ENCODE measurements at places on chromosomes 2 and 18.

DNA sequence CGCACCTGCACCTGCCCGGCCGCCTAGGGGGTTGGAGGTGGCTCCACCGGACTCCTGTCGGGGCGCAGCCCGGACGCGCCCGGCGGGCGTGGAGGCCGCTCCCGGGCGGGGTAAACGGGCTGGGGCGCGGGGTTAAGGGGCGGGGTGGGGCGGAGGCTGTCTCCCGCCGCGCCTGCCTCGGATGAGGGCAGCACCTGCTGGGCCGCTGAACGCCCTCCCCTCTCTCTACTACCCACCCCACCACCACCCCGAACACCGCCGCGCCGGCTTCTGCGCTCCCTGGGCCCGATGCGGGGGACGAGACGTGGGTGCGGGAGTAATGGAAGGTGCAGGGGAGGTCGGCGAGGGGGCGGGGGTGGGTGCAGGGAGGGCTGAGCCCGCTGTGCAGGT, 224.8 kb upstream of the ID2 start:
- peak; percentile 36 for DNase-seq

DNA sequence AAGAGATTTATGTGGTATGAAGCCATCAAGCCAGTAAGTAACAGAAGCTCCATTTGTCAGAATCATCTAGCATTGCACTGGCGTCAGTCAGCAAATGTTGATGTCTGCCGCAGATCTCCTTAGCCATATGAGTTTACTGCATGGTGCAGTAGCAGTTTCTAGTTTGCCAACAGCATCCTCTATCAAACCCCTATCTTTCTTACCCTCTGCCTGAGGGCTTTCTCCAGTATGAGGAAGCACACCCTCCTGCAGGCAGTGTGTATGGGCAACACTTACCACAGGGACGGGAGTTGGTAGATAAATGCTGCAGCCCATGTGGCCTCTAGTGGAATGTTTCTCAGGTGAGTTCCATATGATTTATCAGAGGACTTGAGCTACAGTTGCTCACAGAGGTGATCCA, 63.7 kb downstream of the EFEMP1 start:
- no peak for DNase-seq

GRCh38 chr2:192286093-192286701, 91.5 kb upstream of the TMEFF2 start:
- no peak for DNase-seq

DNA sequence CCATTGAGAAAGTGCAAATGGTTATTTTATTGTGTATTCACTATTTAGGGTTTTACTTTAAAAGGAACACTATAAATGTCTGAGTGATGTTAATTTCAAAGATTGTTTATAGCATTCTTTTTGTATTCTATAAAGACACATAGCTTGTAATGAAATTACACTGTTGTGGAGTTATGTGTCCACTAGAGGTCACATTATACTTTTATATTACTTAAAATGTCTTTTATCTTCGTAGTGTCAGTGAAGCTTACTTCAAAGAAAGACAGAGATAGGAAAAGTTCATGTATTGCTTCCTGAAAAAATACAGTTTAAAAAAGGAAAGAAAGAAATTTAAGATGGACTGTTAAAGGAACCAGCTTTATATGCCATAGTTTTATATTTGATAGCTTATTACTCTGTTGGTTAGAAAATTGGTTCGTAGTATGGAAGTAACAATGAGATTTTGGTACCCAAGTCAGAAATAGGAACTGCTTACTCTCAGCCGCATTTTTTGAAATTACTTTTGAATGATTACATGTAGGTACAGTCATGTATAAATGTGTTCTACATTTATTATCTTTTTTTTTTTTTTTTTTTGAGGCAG, 20.5 kb downstream of the APLF start:
- DNase-seq, result no peak

- DNase-seq, result no peak
Observed at GRCh38 chr18:77376043-77376732, 126.5 kb downstream of the GALR1 start.

GRCh38 chr2:212392043-212392442, 146.6 kb downstream of the ERBB4 start:
- DNase-seq, result no peak

DNA sequence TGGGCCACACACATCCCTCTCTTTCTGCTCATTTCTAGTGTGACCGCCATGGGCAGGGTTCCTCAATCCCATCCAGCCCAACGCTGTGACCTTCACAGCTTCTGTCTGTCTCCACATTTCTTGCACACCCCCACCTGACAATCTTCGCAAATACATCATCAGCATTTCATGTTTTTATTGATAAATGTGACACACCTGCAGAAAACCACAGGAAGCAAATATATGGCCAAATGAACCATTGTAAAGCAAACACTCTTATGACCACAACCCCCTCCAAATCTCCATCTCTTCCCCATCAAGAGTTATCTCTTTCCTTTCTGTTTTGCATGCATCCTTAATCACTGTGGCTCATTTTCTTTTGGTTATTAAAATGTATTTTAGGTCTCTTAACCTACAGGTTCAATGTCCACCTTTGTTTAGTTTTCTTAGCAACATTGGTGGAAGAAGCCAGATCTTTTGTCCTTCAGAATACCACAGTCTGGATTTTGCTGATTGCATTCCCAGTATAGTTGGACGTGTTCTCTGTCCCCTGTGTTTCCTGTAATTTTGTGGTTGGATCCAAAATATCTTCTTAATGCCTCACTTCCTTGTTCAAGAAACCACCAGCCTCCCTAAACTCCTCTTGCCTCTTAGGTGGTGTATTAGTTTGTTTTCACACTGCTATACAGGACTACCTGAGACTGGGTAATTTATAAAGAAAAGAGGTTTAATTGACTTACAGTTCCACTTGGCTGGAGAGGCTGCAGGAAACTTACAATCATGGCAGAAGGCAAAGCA, 9.8 kb upstream of the NCK2 start:
- DNase-seq, result no peak

GRCh38 chr2:235654103-235654813, 160.4 kb downstream of the AGAP1 start:
- DNase-seq, result no peak

- no peak for DNase-seq
Observed at GRCh38 chr2:67002618-67003371, 394.3 kb upstream of the ETAA1 start.

DNA sequence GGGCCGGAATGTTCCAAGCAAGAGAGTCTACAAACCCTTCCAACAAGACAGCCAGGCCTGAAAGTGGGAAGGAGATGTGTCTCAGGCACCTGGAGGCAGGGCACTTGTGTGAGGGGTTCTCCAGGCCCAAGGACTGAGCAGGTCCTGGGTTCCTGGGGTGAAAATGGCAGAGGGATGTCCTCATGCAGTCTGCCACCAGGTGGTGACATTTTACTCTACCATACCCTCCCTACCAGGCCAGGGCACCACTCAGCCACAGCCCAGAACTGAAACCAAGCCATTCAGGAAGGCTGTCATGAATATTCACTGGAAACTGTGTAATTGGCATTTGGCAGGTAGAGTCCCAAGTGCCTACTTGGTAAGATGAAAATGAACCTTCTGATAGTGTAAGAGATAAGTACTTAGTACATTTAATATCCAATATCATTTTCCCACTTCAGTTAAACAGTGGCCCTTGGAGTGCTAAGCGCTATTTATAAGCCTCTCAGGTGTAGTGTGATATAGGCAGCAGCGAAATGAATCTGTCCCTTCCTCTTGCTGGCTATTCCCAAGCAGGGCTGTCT, 185.1 kb downstream of the MYO5B start:
- DNase-seq, result peak; percentile 21

GRCh38 chr2:43837831-43838559, 644 bp downstream of the ABCG5 start:
- no peak for DNase-seq

- no peak for DNase-seq
Observed at GRCh38 chr2:222807431-222807830, 53.4 kb upstream of the ACSL3 start.

DNA sequence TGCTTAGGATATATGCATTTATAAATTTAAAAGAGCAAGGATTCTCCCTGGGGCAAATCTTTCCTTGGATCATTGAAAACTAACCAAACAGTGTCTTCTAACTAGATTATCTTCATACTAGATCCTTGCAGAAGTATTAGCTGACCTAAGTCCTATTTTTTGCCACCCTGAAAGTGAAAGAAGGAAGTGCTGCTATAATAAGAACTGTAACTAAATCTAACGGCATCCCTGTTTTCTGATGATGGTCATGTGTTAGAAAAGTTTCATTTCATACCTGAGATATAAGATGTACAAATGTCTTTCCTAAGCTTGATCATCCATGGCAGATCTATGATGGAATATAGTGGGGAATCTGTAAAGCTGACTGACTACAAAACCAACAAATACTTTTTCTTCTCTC, 102.7 kb downstream of the MAP2 start:
- no peak for DNase-seq

DNA sequence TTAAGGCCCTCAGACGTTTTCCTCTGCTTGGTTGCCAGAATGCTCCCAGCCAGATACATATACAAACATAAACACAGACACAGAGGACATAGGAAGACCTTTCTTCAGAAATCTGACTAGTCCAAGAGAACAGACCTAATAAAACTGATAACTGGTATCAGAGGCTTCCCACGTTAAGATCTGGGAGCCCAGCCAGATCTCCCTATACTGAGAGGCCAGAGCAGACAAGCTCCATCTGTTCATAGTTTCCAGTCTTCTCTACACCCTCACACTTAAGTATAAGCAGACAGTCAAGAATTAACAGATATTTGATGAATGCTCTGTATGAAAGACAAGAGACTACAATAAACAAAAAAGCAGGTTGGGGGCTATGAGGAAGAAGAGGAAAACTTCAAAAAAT, 240.5 kb upstream of the CHAC2 start:
- DNase-seq, result no peak

DNA sequence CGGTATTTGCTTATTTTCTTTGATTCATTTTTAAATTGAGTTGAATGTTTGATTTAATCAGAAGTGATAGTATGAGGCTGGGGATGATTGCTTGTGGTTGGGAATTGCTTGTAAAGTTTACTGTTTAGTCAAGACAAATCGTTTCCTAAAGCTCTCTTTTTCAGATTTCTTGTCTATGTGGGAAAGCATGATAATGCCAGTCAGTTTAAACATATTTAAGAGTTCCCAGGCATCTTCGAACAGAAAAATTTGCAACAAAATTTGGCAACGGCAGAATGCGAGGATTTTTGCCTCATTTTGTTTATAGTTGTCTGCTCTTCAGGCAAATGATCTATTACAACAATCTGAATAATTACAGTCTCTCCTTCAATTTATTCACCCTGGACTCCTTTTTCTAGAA, 22.5 kb downstream of the EPAS1 start:
- DNase-seq, result no peak

GRCh38 chr18:37124516-37124915, 295.6 kb downstream of the KIAA1328 start:
- DNase-seq, result no peak

DNA sequence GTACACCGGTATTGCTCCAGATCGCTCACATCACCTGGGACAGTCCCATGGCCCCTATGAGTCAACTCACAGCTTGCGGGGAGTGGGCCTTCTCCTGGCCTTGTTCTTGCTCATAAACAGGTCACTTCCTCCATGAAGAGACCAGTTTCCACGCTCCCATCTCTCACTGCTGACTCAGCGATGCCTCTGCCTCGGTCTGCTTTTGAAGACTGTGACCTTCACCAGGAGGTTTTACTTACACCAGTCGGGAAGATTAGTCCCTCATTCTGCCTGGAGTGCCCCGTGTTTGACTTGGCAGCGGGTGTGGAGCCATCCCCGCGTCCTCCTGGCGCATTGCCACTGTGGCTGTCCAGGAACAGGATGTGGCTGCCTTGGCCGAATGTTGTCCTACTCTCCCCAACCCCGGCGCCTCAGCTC, 159.8 kb downstream of the RHBDD1 start:
- DNase-seq, result peak; percentile 45

DNA sequence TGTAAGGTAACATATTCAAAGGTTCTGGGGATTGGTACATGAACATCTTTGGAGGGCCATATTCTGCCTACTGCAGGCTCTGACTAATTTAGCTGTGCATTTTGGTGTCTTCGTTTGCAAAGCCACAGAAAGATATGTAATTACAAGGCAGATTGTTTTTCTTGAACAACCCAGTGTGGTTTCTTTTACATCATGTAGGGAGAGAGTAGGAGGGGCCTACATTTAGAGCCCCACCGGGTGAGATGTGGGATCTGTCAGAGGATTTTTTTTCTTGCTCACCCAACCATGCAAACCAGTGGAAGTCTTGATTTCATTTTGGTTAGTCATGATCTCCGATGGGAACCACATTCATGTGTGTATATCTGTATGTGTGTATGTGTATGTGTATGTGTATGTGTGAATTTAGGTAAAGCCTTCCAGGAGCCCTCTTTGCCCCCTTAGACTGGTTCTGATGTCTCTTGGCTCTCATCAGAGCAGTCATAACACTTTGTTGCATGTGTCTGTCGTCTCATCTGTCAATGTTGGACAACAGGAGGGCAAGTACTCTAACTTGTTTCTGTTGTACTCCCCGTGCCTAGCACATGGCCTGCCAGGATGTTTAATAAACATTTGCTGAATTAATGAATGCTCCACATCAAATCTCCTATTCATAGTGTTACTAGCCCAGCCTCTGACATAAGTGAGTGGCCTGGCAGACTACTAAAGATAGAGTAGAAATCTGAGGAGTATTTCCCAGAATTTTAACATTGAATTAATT, 239.9 kb downstream of the MTX2 start:
- no peak for DNase-seq

DNA sequence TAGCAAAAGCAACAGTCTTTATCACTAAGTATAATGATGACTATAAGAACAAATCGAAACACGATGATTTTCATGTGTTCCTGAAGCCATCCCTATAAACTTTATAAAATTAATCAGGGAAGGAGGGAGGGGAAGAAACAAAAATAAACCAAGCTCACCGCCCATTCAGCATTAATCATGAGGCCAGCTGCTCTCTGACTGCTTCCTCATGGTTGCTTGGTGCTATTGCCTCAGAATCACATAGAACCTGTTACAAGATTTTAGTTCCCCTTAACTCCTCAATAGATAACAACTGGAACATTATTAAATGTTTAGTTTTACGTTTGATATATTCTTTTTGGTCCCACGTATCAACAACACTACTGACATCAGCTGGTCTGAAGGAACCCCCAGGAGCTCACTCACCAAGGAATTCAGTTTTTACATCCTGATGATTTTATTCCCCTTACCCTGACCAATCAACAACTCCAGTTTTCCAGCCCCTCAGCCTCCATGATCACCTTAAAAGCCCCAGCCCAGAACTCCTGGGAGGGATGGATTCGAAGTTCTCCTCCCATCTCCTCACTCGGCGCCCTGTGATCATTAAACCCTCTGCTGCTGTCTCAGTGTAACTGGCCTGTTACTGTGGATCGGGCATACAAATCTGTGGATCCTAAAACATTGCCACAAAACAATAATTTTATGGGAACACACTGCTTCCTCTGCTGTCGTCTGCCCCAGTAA, 10.6 kb upstream of the HNRNPLL start:
- no peak for DNase-seq

GRCh38 chr18:78740876-78741275, 238.7 kb upstream of the SALL3 start:
- DNase-seq, result no peak

DNA sequence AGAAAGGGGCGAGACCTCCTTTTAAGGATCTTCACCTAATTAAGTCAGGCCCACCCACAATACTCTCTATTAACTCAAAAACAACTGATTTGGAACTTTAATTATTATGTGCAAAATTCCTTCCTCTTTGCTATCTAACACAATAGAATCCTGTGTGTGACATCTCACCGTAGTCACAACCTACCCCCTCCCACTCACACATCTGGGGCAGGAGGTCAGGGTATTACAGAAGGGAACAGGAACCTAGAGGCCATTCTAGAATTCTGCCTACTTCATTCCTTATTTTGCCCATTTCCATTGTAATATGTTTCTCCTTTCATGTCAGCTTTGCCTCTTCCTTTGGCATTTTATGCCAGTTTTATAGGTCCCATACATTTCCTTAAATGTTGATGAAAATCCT, 829.3 kb upstream of the ID2 start:
- no peak for DNase-seq
